Suprapubic skin (tissue), 4 donors: ENCODE measurements at places on chromosomes 4 and X. TPM values are rescaled to one million over a fixed set of nuclear protein-coding genes. Genes with fewer than 3 reads are reported as not detected.

Gene GABRB1
- not detected for total RNA-seq

Gene XAGE1A
- not detected for total RNA-seq

Gene MAGEA11
- not detected for total RNA-seq

Gene STBD1
- 0.47 TPM for total RNA-seq

Gene GJB1
- 4.8 TPM for total RNA-seq

Gene FANCB
- 0.86 TPM for total RNA-seq

Gene OTC
- total RNA-seq = not detected

Gene AREG
- 40.6 TPM for total RNA-seq

Gene SSX2B
- not detected for total RNA-seq

- DNase-seq = no peak
These were observed 189.6 kb upstream of the LNX1 start for GRCh38 chr4:53780736-53781400.

- DNase-seq = peak; percentile 70
These were observed at the start of gene TMEM154 for GRCh38 chr4:152679414-152680281. TSS of gene TMEM154 (minus strand) at chr4:152679997. CDS start at chr4:152679933, 64 bp downstream.

- peak; percentile 82 for DNase-seq
These were observed 25.9 kb downstream of the NOP14 start for GRCh38 chr4:2937146-2937857.

GRCh38 chr4:41394481-41394894 lies 137.8 kb downstream of the UCHL1 start:
- no peak for DNase-seq

DNA sequence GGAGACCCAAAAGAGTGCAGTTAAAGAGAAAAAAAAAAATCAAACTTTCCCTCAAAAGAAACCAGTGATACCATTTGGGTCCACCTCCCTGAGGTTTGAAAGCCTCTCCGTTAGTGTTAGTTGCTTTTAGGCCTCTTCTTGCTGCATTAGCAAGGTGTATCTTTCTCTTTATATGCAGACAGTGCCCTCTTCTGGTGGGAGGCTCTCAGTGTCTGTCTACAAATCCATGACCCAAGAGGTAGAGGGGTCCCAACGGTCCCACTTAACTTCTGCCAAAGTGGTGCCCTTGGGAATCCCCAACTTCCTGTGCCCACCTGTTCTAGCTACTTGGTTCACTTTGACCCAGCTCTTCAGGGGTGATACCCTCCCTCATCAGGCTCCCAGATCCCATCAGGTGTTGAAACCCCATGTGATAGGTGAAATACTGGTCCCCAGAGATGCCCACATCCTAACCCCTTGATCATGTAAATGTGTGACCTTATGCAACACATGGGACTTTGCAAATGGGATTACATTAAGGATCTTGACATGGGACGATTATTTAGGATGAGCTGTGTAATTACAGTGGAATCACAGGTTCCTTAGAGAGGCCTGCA lies 63.7 kb upstream of the CD99 start:
- DNase-seq = no peak

- DNase-seq = no peak
These were observed 8.5 kb downstream of the RAB9A start for GRCh38 chrX:13697455-13697854.

DNA sequence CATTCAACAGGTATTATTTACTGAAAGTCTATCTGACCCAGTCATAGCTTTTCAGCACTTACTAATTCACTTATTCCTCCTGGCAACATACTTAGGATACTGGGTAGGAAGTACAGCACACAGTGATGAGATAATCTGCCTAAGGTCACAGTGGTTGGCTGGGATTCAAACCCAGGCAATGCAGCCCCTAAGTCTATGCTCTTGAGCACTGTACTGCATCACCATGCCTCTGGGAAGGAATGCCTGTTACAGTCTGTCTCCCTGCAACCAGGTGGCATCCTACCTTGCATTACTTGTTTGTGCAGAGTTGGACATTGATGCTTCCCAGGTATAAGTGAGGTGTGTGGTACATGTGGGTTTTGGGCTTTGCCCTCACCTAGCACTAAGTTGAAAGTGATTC lies 21.5 kb upstream of the LRAT start:
- DNase-seq = no peak

GRCh38 chr4:158162631-158163030 lies 10.2 kb downstream of the GASK1B start:
- DNase-seq = no peak

DNA sequence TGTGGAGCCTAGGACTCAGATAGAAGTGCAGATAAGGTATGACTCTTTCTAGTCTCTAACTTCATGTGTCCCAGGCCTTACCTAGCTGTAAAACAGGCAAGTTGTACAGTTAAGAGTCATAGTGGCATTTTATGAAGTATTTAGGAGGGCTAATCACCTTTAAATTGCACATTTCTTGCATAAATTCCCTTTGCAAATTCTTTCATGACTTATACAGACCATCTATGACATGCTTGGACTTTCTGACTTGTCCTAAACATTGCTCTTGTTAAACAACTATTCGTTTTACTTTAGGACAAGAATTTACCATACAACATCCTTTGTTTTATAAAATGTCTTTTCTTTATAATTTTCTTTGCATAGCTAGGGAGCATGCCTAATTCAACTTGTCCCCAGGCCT lies 7.8 kb upstream of the RRAGB start:
- no peak for DNase-seq

DNA sequence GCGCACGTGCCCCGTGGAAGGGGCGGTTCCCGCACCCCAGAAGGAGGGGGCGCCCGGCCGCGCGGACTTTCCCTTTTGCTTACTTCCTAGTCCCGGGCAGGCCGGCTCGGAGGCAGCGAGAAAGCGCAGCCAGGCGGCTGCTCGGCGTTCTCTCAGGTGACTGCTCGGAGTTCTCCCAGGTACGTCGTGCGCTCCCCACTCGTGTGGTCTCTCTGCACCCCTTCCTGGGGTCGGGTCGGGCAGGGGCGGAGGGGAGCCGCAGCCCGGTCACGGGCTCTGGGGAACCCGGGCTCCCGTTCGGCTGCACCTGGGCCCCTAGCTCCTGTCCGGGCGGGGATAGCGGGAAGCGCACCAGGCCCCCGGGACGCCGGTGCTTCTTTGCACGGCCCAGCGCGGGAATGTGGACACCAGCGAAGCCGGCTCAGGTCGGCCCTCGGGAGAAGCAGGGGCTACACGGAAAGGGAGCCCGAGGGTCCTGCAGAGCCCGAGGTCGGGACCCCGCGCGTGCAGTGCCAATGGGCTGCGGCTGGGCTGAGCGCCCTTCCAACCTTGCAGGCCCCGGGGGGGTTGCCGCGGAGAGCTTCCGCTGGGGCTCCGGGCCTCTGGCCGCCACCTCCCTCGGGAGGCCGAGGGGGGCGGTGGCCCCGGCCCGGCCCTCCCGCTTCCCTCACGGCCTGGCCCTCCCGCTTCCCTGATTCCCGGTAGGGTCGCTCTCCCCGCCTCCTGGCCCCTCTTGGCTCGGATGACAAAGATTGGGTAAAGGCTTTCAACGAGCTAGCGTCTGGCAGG lies at the start of gene TLR2:
Gene TLR2, plus strand, starts transcription at position 99 of the 789 bp plus-strand sequence. CDS start 18,628 bp downstream, outside the sequence.
- peak; percentile 90 for DNase-seq

DNA sequence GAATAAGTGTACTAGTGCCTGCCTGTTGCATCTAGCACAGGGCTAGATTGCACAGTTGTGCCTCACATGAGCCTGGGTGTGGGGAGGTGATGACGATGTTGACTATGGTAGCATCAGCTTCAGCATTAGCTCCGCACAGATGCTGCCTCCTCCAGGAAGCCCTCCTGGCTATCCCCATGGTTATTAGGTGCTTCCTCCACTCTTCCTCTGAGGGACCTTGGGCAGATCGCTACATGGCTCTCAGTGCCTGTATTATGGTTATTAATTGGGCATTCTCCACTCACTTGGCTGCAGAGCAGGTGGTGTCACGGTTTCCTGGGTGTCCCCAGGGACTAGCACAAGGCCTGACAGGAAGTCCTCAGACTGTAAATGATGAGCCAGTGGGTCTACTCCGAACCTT lies 325.6 kb downstream of the ARHGAP10 start:
- no peak for DNase-seq

- no peak for DNase-seq
These were observed 608.1 kb upstream of the AADAT start for GRCh38 chr4:170697845-170698244.

- DNase-seq = no peak
These were observed 305.7 kb downstream of the PDHA2 start for GRCh38 chr4:96145601-96146000.

DNA sequence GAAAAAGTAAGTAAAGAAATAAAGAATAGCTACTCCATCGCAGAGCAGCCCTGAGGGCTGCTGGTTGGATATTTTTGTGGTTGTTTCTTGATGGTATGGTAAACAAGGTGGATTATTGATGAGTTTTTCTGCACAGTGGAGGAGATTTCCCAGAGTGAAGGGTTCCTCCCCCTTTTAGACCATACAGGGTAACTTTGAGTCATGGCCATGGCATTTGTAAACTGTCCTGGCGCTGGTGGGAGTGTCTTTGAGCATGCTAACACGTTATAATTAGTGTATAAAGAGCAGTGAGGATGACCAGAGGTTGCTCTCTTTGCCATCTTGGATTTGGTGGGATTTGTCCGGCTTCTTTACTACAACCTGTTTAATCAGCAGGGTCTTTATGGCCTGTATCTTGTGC lies 128.2 kb downstream of the ASMT start:
- DNase-seq = no peak

DNA sequence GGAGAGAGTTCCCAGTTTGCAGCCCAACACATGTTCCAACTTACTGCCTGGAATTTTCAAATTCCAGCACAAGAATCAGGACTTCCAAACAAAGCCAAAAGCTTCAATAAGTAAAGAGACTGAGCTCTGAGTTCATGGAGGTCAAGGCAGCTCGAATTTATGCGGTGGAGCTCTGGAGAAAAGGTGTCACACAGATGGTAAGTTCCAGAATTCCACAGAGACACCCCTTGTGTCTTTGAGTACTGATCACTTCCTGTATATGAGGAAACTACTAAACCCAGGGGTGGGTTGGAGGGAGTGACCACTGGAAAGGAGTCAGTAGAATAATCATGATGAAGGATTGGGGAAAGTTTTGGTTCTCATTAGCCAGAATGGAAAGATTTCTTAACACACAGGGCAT lies 118.5 kb upstream of the GUCY1A1 start:
- DNase-seq = no peak

DNA sequence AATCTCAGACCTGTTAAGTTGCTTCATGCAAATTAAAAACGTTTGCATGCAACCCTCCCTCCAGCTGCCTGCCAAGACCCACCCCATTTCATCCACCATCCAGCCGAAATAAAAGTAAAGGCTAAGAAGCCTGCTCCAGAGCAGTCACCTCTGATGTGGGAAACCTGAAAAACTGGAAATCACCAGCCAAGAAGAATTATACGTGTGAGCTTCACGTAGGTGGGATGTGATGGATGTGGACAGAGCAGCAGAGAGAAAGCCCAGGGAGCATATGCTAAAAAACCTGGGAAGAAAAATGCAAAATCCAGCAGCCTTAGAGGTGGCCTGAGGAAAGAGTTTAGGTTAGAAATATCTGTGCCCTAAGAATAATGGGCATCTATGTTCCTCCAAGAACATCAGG lies 160.6 kb upstream of the STS start:
- no peak for DNase-seq

GRCh38 chrX:123215397-123216089 lies 31.5 kb downstream of the GRIA3 start:
- no peak for DNase-seq

DNA sequence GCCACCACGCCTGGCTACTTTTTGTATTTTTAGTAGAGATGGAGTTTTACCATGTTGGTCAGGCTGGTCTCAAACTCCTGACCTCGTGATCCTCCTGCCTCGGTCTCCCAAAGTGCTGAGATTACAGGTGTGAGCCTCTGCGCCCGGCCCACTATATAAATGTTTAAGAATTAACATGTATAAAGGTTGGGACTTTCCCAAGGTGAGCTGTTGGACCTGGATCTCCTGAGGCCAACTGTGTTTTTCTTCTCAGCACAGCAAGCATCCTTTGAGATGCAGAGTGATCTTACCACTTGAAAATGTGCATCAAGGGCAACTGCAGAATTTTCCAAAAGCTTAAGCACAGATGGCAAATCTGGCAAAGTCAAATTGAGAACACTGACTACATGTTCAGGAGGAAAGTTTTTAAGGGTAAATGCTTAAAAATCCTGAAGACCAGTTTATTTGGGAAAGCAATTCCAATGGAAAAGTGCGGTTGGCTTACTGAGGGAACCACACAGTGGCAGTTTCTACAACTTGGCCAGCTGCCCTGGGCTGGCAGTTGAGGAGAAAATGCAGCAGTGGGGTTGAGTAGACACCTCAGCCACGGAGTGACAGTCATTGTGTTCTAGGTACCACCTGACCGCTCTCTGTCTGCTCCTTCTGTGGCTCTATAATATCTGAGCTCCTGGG lies 168.9 kb downstream of the CBR4 start:
- no peak for DNase-seq

DNA sequence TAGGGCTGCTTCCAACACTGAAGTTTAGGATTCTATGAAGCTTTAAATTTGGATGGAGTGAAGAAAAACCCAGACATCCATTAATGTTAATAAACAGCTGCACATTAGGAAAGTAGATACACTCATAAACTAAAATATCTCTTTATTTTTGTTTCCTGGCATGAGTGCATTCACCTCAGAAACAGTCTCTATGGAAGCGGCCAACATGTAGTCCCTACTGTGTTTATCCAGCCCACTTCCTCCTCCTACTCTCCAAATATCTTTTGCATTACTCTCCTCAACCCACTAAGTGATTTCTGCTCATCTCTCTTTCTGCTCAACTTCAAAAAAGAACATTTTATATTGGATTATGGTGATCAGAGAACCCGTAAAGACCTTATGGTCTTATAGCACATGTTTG lies 180.3 kb upstream of the MXRA5 start:
- no peak for DNase-seq
